ENCODE measurements at places on chromosomes 1 and 21.

GRCh38 chr1:13781907-13782633 is 82.1 kb downstream of the PRDM2 start:
- DNase-seq, result no peak

- no peak for DNase-seq
Measured at GRCh38 chr21:45114072-45114471, 39.7 kb downstream of the ADARB1 start.

- no peak for DNase-seq
Measured at GRCh38 chr1:31577515-31578192, 1.3 kb downstream of the TINAGL1 start.

GRCh38 chr1:21946836-21947587 is 9.9 kb upstream of the HSPG2 start:
- no peak for DNase-seq

DNA sequence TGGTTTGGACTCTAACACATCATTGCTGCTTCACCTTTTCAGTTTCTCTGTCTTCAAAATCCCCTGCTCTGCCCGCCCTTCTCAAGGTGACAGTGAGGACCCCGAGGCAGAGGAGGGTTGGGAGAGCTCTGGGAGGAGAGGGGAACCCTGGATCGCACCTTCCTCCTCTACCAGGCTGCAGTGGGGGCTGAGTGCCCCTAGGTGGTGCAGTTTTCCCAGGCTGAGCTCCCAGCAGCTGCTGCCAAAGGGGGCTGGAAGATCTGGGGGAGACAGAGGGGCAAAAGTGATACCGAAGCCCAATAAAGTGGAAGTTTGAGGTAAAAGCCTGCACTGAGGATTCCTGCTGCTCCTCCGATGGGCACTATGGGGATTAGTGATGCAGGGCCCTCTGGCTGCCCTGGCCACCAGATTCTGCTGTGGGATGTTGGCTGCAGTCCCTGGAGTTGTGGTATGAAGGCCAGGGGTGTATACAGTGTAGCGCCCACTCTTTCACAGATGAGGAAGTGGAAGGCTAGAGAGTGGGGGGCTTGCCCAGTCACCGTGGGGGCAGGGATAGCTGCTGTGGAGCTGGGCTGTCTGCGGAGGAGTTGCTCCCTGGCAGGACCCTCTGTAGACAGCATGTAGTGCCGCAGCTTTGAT is 40.7 kb upstream of the SCMH1 start:
- DNase-seq, result no peak

GRCh38 chr1:2601721-2602303 is 15.2 kb downstream of the PRXL2B start:
- no peak for DNase-seq

DNA sequence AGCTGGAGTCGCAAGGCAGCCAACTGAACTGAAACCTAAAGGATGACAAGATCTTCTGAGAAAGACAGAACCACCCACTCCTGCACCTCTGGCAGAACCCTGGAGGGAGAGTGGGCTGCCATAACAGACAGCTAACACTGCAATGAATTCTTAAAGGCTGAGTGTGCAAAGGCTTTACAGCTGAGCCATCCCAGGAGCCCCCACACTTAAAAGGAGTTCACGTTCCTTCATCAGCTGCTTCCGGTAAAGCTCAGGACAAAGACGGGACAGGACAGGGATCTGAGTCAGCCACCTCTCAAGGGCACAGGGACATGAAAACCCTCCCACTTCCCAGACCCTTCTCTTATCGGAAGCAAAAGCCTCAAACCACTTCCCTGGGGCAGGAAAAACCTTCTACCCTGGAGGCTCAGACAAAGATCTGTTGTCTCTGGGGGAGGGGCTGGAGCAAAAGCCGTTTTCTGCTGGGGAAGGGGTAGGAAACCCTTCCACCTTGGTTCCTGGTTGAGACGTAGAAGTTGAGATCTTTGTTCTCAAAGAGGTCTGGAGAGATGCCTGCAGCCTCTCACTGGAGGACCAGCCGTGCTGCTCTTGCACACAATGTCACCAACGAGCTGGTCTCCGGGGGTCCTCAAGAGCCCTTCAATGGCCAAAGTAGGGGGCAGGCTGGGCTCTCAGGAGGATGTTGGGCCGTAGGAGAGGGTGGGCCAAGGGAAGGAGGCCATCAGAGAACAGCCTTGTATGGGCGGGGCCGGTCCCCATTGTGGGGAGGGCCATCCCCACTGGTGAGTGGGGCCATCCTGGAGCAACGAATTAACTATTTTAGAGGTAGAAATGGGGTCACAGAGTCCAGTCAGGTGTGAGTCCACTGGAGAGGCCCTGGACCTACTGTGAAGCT is 452.4 kb downstream of the PTPRU start:
- DNase-seq, result no peak

DNA sequence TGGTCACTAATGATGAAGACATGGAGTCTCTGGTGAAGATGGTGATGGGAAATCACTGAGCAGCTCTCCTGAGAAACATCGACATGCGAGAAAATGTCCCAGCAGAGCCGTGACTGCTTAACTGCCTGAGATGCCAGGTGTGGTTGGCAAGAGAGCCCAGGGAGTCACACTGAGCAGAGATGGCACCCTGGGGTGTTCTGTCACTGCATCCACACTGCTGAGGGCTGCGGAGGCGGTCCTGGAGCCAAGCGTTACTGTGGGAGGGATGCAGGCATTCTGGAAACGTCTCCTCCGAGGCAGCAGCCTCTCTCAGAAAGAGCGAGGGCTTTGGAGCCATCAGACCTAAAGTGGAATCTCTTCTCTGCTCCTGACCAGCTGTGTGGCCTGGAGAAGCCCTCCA is 57.2 kb downstream of the EPHB2 start:
- no peak for DNase-seq

DNA sequence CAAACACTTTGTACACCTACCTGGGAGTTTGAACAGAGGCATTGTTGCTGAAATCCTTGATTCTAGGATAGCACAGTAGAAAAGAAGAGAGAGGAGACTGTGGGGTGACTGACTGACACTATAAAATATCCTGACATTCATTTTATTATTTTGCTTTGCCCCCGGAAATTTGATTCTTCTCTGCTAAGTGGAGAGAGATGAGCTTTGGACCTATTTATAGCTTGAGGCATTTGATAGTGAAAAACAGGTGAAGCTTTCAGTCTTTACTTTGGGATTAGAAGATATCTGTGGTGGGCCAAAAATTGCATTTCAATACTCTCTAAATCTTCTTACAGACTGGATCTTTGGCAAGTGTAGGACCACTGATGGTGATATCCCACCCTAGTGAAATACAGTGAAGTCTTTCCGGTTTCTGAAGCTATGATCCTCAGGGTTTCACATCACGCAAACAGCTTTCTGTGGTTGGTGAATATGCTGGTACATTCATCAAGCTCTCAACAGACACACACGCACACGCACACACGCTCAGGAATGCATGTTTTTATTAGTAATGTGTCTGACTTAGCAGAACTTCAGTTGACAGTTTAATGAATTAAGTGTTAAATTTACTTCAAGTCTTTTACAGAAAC is at the start of gene AMPD1:
AMPD1 (minus strand) TSS at position 117 of the 629 bp plus-strand sequence; CDS start at position 42, 75 bp downstream.
- DNase-seq, result no peak

- no peak for DNase-seq
Measured at GRCh38 chr1:34771573-34772371, 9.2 kb upstream of the GJB3 start.

- DNase-seq, result no peak
Measured at GRCh38 chr1:8408151-8408839, 90.4 kb downstream of the SLC45A1 start.

GRCh38 chr1:51044199-51044598 is 57.8 kb upstream of the C1orf185 start:
- DNase-seq, result no peak

GRCh38 chr21:38758501-38759214 is 47.1 kb upstream of the ETS2 start:
- DNase-seq, result no peak

DNA sequence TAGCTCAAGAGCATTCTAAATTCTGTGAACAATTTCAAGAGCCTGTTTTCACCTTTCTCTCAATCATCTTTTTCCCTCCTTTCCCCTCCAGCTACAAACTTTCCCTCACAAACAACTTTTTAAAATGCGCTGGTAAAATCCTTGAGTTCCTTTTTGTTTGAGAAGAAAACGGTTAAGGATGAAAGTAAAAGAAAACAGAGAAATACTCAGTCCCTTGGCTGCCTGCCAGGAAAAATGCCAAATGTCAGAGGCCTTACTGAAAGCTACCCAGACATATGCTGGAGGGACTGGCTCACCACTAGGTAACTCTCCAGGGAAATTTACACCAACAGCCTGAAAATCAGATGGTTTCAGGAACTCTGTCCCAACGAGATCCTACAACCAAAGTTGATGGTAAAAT is 11.0 kb upstream of the SERBP1 start:
- no peak for DNase-seq

DNA sequence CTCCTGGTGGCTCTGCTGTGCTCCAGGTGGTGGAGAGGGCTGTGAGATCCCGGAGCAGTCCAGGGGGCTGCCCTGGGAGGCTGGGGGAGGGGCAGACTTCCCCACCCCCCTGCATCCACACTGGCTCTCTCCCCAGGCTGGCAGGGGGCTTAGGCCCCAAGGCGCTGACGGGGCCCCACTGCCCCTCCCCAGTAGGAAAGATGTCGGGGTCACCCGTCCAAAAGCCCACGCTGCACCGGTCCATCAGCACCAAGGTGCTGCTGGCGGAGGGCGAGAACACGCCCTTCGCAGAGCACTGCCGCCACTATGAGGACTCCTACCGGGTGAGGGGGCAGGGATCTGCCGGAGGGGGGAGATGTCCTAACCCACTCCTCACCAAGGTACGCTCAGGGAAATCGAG is 5.8 kb downstream of the RNF207 start:
- DNase-seq, result no peak

DNA sequence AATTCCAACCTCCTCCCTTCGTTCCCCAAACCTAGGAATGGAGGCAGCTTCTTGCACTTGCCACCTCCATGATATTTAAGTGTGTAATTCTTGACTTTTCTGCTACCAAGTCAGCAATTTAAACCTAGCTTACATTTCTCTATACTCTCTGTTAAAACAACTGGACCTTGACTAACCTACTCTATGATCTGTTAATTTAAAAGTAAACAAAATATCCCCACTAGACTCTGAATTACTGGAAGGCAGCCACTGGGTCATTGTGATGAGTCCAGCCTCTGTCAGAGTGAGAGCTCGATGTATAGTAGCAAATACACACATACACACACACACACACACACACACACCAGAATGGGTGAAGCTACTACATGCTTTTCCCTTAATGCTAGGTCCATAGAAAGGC is 40.0 kb upstream of the DHCR24 start:
- no peak for DNase-seq

- DNase-seq, result no peak
Measured at GRCh38 chr1:76919085-76919484, 51.8 kb downstream of the ST6GALNAC5 start.

DNA sequence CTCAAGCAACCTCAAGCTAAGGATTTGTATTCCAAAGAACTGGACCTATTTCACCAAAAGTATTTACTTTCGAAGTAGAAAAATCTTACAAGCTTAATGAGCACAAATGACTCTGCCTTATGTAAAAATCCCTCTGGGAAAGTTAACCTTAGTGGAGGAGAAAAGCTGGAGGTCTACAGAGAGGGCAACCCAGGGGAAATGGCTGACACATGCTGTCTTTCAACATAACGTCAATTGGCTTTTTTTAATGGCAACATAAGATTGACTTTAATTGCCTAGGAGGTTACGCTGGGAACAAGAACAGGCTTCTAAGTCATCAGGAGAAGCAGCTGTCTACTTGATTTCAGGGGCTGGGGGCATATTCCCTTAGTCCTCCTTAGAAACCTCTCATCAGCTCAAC is 52.3 kb downstream of the UTP25 start:
- DNase-seq, result no peak

DNA sequence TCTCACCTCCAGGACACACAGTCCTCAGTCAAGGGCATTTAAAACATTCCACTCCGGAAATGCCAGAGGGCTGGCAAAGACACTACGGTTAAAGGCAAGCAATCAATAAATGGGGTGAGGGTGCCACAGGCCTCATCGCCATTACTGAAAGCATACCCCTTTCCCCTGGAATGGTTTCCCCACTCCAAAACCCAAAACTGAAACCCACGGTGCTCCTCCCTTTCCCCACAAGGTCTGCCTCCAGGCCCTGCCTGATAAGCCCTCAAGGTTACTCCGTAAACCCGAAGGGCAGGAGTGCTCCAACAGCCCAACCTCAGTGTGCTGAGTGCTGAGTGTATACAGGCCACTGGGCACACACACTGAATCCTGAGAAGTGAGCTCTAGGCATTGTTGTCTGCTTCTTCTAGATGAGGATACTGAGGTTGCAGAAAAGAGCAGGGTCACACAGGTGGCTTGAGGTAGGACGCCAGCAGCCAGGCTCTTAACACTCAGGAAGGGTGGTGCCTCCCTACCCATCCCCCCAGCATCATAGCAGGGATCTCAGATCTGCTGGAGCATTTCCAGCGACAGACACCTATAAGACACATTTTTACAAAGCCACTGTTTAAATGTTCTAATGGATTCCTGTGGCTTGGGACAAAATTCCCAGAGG is 29.0 kb downstream of the SSBP3 start:
- no peak for DNase-seq

DNA sequence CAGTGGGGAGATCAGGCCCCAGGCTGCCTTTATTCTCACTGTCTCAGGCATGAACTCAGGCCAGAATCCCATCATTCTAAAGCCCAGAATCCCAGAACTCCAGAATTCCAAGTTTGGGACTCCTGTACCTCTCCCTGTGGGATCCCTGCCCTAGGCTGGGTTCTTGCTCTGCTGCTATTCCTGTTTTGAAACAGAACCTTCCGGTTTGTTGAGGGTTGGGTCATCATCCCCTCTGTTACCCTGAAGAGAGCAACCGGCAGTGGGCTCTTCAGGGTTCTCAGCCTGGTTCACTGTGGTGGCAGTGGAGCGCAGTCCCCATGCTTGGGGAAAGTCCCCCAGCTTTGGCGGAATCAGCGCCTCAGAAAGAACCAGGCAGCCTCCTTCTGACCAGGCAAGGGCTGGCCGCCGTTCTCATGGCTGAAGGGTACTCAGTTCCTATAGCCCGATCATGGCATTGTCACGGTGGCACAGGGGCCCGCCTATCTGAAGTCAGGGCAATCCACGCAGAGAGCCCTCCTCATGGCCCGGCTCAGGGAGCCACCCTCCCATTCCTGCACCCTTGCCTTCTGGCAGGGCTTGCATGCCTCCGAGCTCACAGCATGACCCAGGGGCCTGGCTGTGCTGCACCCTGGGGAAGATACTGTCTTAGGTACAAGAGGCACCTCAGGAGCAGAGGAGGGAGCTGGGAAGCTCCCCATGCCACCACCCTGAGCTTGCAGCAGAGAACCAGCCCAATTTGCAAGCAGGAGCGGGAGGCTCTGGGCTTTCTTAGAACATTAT is 335.6 kb upstream of the VAMP3 start:
- DNase-seq, result no peak

- DNase-seq, result no peak
Measured at GRCh38 chr1:10687251-10687651, 109.2 kb downstream of the CASZ1 start.

GRCh38 chr1:89121641-89122040 is 4.3 kb downstream of the GBP2 start:
- DNase-seq, result no peak
